Fibroblast of the conjunctiva (primary cell): ENCODE measurements at places on chromosomes 3 and 15.
A peak's percentile ranks its signal among the peaks of the same experiment; 100 is the strongest.

GRCh38 chr3:131543714-131544113 lies 40.9 kb upstream of the MRPL3 start:
- DNase-seq, result peak; percentile 80

GRCh38 chr3:73540969-73541740 lies 83.6 kb downstream of the PDZRN3 start:
- DNase-seq, result no peak

DNA sequence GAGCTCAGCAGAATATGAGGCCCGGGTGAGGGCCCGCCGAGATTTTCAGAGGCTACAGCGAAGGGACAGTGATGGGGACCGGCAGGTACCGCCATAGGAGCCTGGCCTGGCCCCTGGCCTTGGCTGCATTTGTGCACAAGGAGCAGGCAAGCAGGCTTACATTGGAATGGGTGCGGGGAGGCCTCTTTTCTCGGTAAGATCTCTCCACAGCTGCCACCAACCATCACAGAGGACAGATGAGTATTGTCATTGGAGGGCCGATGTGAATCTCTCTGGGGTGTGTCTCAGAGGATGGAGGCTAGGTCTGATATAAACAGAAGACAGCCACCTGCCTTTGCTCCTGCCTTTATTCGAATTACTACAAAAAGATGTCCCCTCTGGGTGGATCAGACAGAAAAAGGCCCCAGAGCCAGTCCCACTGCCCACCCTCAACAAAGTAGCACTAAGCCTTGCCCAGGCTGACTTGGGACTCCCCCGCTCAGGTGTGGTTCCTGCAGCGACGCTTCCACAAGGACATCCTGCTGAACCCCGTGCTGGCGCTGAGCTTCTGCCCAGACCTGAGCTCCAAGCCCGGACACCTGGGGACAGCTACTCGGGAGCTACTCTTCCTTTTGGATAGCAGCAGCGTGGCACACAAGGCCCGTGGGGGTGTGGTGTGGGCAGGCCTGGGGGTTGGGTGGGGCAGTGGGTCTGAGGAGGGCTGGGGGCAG lies 5.4 kb downstream of the VWA5B2 start:
- DNase-seq, result no peak

DNA sequence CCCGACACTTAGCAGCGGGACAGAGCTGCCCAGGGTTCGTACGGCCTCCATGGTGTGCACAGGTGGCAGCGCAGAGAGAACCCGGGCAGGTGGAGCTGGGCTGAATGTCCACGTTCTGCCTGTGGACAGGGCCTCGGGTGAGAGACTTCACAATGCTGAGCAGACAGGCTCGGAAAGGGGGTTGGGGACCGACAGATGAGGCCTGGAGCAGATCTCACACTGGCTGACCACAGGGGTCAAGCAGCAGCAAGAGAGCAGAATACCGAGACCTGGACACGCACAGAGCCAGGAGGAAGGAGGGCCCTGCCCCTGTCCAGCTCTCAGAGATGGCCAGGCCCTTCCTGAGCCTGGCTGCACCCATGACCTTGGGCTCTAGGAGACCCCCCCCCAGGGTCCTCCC lies 83.0 kb downstream of the VGLL4 start:
- no peak for DNase-seq

GRCh38 chr15:99437315-99438223 lies 128.2 kb upstream of the MEF2A start:
- DNase-seq, result no peak

- DNase-seq, result no peak
Observed at GRCh38 chr3:12830785-12831156, 10.6 kb downstream of the RPL32 start.

DNA sequence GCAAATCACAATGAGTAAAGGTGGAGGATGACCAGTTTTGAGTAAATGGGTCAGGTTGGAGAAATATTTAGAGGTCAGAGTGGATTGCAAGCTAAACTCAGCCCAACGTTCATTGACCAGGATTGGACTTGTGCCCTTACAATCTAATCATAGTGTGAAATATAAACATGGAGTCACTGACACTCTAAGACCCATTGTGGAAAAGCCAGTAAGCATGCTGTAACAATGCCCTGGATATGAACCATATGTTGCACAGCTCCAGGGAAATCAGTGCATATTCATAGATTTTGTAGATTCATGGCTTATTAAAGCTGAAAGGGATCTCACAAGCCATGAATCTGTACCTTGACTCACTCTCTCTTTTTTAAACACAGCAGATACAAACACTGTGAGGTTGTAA lies 660.2 kb upstream of the LMCD1 start:
- no peak for DNase-seq

DNA sequence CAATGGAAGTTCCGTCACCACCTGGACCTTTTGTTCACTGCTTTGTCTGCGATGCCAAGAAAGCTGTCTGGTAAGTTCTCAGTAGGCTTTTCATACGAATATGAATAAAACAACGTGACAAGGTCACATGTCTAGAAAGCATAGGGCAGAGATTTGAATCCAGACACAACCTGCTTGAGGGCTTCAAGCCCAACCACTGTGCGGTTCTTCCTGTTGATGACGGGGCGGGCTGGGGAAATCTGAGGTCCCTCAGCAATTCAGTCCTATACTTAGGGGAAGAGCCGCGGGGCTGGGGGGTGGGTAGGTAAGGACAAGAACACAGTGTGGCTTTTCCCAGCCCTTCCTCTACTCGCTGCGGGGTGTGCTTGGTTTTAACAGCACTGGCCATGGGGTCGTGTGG lies 32.4 kb upstream of the SMAD3 start:
- DNase-seq, result no peak

GRCh38 chr3:8769088-8769822 lies at the start of gene OXTR:
Gene OXTR, minus strand, starts transcription at chr3:8769613. Its CDS starts 1,426 bp downstream, at chr3:8768187.
- DNase-seq, result peak; percentile 42

DNA sequence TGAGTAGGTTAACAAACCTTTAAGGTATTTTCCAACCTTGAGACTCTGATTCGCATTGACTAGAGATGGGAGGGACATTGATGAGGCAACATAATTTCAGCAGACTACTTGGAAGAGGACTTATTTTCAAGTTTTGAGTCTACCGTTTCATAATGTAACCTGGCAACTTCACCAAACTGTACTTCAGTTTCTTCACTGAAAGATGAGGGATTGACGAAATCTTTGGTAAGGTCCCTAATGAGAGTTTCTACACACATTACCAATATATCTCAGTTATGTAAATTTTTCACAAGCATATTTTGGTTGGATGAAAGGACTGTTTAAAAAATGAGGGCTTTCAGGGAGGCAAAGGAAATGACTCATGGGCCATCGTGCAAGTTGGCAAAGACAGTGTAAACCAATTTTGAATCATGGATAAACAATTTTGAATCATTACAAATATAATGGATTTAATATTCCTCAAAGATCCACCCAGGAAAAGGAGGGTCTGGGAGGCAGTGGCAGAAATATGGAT lies 28.7 kb upstream of the SEMA6D start:
- DNase-seq, result peak; percentile 44

DNA sequence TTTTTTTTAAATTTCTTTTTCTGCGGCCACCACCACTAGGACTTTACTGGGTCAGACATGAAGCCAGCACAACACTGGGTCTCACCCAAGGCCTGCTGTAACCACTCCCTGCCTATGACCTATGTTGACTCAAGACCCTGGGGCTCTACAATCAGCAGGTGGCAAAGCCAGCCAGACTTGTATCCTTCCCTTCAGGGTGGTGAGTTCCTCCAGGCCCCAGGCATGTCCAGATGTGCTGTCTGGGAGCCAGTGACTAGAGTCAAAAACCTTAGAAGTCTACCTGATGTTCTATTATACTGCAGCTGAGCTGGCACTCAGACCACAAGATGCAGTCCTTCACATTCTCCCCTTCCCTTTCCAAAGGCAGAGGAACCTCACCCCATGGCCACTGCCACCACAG lies 31.6 kb upstream of the CLDN18 start:
- DNase-seq, result no peak

GRCh38 chr3:185351396-185351795 lies 11.5 kb upstream of the MAP3K13 start:
- no peak for DNase-seq

DNA sequence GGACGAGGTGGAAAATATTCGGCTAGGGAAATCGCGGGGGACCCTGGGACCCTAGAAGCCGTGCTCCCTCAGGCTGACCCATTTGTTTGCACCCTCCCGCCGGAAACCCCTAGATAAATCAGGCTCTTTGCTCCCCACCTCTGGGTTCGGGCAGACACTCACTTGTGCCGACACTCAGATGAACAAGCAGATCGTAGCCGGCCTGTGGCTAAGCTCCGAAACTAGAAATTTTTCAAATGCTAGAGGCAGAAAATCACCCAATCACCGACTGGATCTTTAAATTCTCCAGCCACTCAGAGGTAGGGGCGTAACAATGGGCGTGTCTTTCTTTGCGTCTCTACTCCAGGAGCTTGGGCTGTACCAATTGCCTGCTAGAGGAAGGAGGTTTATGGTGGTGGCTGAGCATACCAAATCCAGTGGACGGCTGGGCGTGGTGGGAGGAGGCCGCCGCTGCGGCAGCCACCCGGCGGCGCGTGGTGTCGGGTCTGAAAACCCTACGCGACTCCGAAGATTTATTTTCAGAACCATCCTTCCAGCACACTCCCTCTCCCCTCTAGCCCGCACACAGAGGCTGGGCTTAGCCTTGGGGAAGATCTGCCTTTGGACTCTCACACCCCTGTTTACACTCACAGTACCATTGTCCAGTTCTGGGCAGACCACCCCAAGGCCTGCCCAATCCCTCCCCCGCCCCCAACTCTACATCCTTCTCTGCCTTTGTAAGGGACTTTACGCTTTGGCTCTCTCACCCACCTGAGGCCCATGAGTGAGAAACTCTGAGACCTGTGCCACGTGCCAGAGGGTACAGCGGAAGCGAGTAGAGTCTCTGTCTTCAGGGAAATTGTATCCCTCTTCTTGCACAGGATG lies at the start of gene PIF1:
Gene PIF1, minus strand, starts transcription at position 217 of the 864 bp plus-strand sequence. CDS start 1,312 bp downstream, outside the sequence.
- peak; percentile 97 for DNase-seq

DNA sequence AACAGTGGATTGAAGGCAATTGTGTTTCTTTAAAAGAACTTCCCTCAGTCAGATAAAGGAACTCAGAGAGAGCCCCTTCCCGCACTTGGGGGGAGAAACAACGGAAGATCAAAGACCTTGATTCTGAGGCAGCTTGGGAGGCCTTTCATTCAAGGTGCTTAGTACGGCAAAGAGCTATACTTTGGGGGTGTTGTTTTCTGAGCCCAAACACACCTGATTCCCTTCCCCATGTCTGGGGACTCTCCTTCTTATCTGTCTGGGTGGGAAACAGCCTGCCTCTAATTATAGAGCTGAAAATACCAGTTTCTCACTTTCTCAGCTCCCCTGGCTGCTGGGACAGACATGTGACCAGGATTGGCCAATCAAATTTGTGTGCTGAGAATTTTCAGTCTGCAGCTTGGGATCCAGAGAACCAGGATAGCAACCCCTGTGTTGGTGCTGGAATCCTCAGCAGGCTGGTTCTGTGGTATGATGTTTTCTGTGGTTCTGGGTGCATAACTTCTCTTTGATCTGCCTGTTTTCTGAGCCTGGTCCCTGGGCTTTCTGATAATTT lies 19.4 kb upstream of the IQCF6 start:
- DNase-seq, result no peak

DNA sequence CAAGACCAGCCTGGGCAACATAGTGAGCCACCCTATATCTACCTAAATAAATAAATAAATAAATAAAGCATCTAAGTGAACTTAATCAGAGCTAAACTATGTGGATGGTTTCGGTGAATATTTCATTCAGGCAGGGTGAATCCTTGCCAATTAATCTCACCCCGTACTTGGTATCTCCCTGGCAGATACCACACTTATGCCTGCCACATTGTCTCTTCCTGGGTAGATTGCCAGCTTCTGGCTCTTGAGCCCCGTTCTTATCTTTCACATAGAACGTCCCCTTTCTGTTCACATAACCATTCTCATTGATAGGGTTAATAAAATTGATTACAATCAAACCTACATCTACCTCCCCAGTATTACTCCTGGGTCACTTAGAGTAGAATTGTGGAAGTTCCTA lies 7.0 kb downstream of the SNAP23 start:
- no peak for DNase-seq

DNA sequence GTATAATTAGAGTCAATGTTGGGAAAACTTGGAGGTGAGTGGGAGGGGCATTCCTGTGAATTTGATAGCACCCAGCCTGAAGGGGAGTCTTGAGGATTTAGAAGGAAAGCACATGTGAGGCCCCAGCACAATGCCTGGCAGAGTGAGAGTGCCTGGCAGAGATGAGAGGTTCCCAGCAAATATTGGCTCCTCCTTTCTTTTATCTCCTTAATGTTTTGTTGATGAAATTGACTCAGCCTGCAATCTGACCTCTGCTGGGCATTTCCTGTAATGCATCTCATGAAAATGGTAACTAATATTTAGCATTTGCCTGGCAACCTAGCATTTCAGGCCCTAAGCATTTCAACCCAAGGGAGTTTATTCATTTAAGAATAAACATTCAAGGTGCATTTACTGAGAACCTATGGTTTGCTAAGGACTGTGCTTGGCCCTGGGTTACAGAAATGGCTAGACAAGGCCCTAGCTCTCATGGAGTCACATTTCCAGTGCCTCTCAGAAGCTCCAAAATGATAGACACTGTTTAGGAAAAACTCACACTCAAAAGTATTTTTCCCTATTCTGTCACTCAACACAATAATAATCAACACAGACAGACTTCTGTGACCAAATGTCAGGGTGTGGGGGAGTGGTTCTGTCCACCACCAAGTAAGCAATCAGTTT lies 19.0 kb downstream of the PDHB start:
- DNase-seq, result peak; percentile 62

- peak; percentile 51 for DNase-seq
Observed at GRCh38 chr15:68559345-68560310, 19.2 kb upstream of the CORO2B start.

DNA sequence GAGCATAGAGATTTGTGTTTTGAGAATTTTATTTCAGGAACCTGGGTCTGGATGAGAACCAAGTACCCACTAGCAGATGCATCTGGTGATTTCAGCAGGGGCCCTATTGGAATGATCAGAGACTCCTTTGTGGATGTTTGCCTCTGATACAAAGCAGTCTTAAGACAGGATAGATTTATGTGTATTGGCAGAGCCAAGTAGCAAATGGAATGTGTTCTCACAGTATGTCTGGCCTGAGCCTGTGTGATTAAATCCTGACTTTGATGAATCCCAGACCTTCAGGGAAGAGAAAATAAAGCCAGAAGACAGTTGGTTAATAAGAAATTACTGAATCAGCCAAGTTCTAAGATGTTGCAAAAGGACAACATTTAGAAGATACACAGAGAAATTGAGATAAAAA lies 755.5 kb upstream of the SEMA6D start:
- no peak for DNase-seq

- DNase-seq, result no peak
Observed at GRCh38 chr3:114553949-114554593, 260.2 kb downstream of the TIGIT start.

DNA sequence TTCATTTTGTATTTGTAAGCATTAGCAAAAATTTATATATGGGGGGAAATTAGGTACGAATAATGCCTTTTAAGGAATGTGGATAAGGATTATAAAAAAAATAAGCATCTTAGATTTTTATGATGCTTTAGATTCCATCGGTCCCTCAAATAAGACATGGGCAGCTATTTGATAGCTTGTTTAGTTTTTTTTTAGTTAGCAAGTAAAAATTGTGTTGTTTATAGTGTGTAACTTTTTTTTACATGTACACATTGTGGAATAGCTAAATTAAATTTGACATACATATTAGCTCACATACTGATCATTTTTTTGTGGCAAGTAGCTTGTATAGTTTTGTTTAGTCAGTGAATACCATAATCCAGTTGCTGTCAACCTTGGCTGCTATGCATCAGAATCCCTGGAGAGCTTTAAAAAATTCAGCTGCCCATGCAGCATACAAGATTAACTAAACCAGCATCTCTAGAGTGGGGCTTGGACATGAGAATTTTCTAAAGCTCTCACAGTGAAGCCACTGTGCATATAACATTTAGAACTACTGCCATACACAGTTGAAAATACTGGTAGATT lies 53.9 kb downstream of the TMOD3 start:
- DNase-seq, result peak; percentile 43
